ENCODE measurements at places on chromosomes 6 and 20. TPM values are rescaled to one million over a fixed set of nuclear protein-coding genes. Genes with fewer than 3 reads are reported as not detected.

- no peak for DNase-seq
Observed at GRCh38 chr6:99096170-99096569, 148.4 kb upstream of the FBXL4 start.

DNA sequence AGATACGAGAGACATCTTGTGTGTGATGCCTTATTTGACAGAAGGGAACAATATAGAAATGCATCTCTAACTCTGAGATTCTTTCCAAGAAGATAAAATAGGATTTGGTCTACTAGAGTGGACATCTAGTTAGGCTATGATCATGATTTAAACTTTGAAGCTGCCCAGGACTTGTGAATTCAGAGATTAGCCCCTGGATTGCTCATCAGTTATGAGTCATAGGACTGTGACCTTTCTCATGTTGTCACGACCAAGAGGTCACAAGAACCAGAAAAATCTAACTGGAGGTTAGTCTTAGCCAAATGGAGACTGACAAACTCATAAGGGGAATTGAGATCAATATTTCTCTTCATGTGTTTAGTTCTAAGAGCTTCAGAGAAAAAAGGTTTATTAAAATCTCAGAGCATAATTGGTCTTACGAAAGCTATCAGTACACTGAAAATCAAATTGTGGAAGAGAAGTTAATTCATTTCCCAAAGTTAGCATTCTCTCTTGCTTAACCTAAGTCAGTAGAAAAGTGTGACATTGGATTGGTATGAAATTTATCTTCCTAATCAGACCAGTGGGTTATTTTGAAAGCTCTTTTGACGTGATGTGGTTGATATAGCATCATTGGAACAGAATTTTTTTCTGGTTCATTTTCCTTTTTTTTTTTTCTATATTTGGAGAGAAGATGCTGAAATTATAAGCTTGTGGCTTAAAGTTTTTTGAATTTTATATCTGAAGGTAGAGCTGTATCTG is 245.7 kb downstream of the RNF144B start:
- no peak for DNase-seq

GRCh38 chr6:112568066-112568465 is 220.9 kb downstream of the RFPL4B start:
- no peak for DNase-seq

DNA sequence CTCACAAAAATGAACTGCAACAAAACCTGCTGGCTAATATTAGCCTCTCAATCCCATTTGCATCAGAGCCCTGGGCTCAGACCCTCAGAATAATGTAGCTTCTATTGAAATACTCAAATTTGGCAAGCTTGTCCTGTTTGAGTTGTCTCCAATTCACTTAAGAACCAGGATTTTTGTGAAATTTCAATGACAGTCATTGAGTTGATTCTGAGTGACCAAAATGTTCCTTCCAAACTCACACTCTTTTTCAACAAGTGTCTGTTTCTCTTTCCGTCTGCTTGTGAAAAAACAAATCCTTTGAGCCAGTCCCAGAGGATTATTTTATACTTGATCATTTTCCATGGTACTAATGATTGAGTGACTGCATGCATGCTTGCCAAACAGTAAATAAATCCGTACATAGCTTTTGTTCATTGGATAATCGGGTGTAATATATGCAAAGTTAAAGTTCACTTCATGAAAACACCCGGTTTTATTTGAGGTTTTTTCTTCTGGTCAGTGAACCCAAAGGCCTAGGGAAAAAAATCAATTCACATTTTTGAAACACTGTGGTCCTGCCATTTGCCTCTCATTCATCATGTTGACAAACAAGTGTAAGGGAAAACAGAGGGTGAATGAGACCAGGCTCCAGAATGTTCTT is 16.4 kb upstream of the SLC22A2 start:
- DNase-seq = no peak

- DNase-seq = no peak
Observed at GRCh38 chr20:1920252-1920651, 25.0 kb downstream of the SIRPA start.

DNA sequence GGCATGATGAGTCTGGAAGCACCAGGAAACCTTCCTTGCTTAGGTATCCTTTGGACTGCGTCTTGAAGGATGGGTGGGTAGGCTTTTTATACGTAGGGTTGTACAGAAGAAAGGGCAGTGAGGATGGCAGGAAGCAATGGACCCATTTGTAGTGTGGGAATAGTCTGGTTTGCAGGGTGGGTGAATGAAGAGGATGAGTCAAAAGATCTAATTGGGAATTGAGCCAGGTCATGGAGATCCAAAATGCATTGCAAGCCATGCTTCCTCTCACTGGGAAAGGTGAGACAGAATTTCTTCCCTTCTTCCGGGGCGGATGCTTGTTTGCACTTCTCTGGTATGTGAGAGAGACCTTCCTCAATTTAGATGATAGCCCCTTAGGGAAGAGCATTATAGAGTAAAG is 10.1 kb upstream of the BTBD3 start:
- no peak for DNase-seq

DNA sequence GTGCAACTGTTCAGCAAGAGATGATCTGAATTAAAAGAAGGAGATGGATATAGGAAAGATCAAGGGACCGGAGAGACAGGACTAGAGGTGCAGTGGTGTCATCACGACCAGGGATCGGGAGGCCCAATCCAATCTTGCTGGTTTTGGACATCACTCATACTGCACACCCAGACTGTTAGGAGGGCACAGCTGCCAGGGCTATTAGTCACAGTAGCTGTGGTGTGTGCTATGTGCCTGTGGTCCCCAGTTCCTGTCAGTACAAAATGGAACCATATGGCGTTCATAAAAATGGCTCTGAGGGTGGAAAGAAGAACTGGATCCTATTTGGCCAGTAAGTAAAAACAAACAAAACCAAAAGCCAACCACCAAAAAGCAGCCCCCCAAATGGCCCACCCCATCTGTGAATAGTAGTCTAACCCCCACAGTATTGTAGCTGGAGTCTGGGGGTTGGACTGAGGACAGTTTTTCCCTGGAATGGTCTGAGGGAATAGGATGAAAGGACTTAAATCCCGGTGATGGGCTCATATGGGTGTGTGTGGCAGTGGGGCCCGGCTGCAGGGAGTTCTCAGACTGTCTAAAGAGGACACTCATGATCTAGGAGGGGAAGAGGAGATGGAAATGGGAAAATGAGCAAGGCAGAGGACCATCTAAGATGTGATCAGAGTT is 9.3 kb upstream of the NNAT start:
- peak; percentile 38 for DNase-seq

GRCh38 chr20:6855104-6855503 is 87.6 kb downstream of the BMP2 start:
- no peak for DNase-seq

DNA sequence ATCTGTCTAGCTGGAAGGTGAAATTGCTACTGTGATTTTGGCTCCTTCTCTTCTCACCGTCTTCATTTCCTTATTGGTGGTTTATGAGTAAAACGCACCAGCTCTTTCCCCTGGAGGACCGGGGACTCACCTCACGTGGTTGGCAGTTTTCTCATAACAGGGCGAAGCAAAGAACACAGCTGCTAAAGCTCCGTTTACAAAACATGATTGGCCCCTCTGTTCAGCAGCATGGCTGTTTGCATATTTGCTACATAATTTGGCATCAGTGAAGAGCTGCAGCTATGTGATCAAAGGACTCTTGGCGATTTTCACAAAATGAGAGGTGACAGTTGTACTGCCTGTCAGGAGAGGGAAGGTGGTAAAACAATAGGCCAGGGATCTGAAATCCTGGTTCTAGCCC is 20.5 kb upstream of the TMEM181 start:
- DNase-seq = no peak

- DNase-seq = no peak
Observed at GRCh38 chr6:144989319-144990107, 704.4 kb downstream of the UTRN start.

- DNase-seq = no peak
Observed at GRCh38 chr20:57732226-57732625, 22.4 kb upstream of the PMEPA1 start.

- no peak for DNase-seq
Observed at GRCh38 chr20:47854687-47855212, 69.5 kb upstream of the SULF2 start.

CYP21A2 gene
- total RNA-seq = 2.0 TPM

FOXC1 gene
- total RNA-seq = 6.4 TPM

TNFRSF6B gene
- total RNA-seq = not detected

LIME1 gene
- 5.0 TPM for total RNA-seq

CENPB gene
- 79.8 TPM for total RNA-seq

ERVFRD-1 gene
- not detected for total RNA-seq

OOEP gene
- total RNA-seq = not detected
